ENCODE measurements at places on chromosomes 6 and 20. TPM values are rescaled to one million over a fixed set of nuclear protein-coding genes. Genes with fewer than 3 reads are reported as not detected.
A peak's percentile ranks its signal among the peaks of the same experiment; 100 is the strongest.

Gene LRRN4
- total RNA-seq = not detected

Gene RAB32
- 74.3 TPM for total RNA-seq

Gene GNAS-AS1
- total RNA-seq = 0.22 TPM

Gene TFAP2C
- not detected for total RNA-seq

Gene CCDC170
- total RNA-seq = not detected

Gene ARG1
- total RNA-seq = not detected

GRCh38 chr6:166691199-166691598 lies 64.1 kb upstream of the RPS6KA2 start:
- peak; percentile 34 for DNase-seq

DNA sequence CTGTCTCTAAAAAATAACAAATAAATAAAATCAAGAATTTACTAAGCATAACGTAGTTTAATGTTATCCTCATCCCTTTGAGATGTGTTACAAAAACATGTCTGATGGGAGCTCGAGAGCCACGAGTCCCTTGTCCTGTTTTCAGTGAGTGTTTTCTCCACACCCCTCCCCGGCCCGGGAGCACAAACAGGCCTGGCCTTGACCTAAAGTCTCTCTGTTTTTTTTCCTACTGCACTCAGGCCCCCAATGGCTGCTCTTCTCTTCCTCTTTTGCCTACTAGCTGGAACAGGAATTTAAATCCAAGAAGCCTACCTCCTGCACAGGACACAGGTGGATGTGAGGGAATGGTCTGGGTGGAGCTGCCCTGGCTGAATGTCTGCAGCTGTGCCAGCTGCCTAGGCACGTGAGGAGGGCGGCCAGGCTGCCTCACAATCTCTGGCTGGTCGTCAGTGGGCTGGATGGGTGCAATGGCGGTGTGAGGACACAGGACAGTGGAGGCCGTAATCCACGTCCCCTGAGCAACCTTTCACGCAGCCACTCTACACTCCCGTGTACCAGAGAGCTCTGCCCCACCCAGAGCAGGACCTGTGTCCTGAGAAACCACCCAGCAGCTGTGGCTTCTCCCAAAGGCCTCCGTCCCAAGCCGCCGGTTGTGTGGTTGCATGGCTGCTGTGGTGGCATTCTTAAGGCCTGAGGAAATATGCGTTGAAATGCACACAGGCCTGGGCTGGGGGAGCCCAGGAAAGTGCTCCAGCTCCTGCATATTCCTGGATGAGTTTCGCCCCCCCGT lies 117.5 kb downstream of the FAM120B start:
- peak; percentile 13 for DNase-seq

DNA sequence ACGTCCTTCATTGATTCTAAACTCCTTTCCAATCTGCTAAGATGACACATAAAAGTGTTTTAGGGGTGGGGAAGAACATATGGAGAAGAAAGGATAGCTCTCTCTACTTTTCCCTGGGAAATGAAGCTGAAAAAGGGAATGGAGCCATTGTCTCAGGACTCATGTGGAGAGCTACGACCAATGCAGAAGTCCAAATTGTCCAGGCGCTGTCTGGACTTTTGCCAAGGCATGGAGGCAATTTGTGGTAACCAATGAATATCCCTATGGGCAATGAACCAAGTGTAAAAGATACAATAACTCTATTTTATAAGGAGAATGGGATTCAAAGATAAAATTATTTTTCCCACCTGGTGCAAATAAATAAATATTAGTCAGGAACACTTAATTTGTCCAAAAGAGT lies 16.1 kb downstream of the FBXL4 start:
- no peak for DNase-seq

DNA sequence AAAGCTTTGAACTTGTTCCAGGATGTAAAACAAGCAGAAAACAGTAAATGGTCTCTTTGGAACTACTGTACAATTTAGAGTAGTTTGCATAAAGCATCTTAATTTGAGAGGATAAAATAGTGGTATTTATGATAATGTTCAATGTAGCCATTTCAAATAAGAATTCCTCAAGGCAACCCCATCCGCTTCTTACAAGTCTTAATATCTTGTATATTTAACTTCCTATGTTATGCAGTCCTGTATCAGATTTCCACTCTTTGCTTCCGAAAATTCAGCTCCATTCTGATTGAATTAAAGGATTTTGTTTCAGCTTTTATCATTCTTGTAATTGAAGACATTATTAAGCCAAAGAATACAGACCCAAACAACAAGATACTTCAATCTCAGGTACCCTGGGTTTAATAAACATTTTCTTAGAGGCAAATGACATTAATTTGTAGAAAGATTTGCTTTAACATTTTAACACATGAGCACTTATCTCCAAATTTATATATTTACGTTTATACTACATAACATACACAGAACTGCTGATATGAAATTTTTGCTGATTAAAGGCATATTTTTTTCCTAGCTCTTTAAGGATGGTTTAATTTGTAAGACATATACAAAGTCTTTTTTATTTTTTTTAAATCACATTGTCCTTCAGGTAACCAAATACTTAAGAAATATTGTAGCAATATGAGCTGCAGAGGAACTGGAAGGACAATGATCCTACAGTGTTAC lies 131.1 kb upstream of the BEND3 start:
- DNase-seq = no peak

- peak; percentile 15 for DNase-seq
Measured at GRCh38 chr6:17927705-17928104, 59.7 kb downstream of the KIF13A start.
